ENCODE measurements at places on chromosomes 3 and 15. TPM values are rescaled to one million over a fixed set of nuclear protein-coding genes. Genes with fewer than 3 reads are reported as not detected.

The ABI3BP gene
- total RNA-seq = 78.1 TPM

The MEGF11 gene
- not detected for total RNA-seq

The SPSB4 gene
- 0.22 TPM for total RNA-seq

The MYH15 gene
- 0.14 TPM for total RNA-seq

The NDUFB5 gene
- 74.9 TPM for total RNA-seq

The CCR3 gene
- total RNA-seq = not detected

The ZBTB38 gene
- total RNA-seq = 85.2 TPM

The NRROS gene
- total RNA-seq = 14.4 TPM

The DUOX2 gene
- not detected for total RNA-seq

The ARL6 gene
- total RNA-seq = 5.8 TPM

The MINAR1 gene
- total RNA-seq = 0.93 TPM

The DTWD1 gene
- total RNA-seq = 20.1 TPM

The CCDC66 gene
- total RNA-seq = 20.7 TPM

The THBS1 gene
- total RNA-seq = 8,883 TPM

The UQCRC1 gene
- 186 TPM for total RNA-seq

The SLC6A20 gene
- not detected for total RNA-seq

The FGF12 gene
- 2.5 TPM for total RNA-seq

The KBTBD13 gene
- not detected for total RNA-seq

The NAALADL2 gene
- 4.0 TPM for total RNA-seq

The CPLX3 gene
- total RNA-seq = not detected

The C3orf85 gene
- total RNA-seq = not detected

The EIF4E3 gene
- total RNA-seq = 4.9 TPM

The PDCD10 gene
- total RNA-seq = 47.8 TPM

The GATM gene
- total RNA-seq = 0.60 TPM

The ACKR4 gene
- total RNA-seq = 1.4 TPM

The GRK7 gene
- total RNA-seq = not detected

The KY gene
- total RNA-seq = not detected

The PRSS50 gene
- total RNA-seq = not detected

The FGF7 gene
- total RNA-seq = not detected

The DPP8 gene
- total RNA-seq = 35.3 TPM

The SACM1L gene
- 35.4 TPM for total RNA-seq

The GOLGA8R gene
- 2.2 TPM for total RNA-seq

The WDR72 gene
- not detected for total RNA-seq

The SLC28A2 gene
- total RNA-seq = not detected

The ADGRG7 gene
- not detected for total RNA-seq

The TGM5 gene
- total RNA-seq = not detected

The SNAP23 gene
- total RNA-seq = 126 TPM

The CISH gene
- total RNA-seq = 2.5 TPM

The NOX5 gene
- 0.07 TPM for total RNA-seq

The FBXW12 gene
- not detected for total RNA-seq

The SNAPC5 gene
- 13.6 TPM for total RNA-seq

The CCK gene
- total RNA-seq = not detected

The SPATA12 gene
- 0.14 TPM for total RNA-seq

The LAMB2 gene
- 374 TPM for total RNA-seq

The SLC51A gene
- total RNA-seq = not detected

The EXD1 gene
- total RNA-seq = not detected

The CHMP2B gene
- total RNA-seq = 22.0 TPM

The LRRC49 gene
- 6.6 TPM for total RNA-seq

The GPR62 gene
- total RNA-seq = 0.15 TPM

The C2CD4A gene
- total RNA-seq = 1.1 TPM

The PDE8A gene
- total RNA-seq = 46.9 TPM

The RETNLB gene
- not detected for total RNA-seq

The MAP1A gene
- total RNA-seq = 2.1 TPM

The HDGFL3 gene
- 155 TPM for total RNA-seq

The GCSAM gene
- total RNA-seq = not detected
